ENCODE measurements at places on chromosomes 1 and 21.

- DNase-seq = no peak
These were observed 110.2 kb downstream of the IFI44 start for GRCh38 chr1:78759881-78760280.

- DNase-seq = no peak
These were observed 75.4 kb upstream of the CLDN14 start for GRCh38 chr21:36555199-36555800.

GRCh38 chr1:89820422-89821321, at the start of gene LRRC8D:
LRRC8D (plus strand) TSS chr1:89821032; CDS start chr1:89933069, 112,037 bp downstream.
- peak; percentile 91 for DNase-seq

DNA sequence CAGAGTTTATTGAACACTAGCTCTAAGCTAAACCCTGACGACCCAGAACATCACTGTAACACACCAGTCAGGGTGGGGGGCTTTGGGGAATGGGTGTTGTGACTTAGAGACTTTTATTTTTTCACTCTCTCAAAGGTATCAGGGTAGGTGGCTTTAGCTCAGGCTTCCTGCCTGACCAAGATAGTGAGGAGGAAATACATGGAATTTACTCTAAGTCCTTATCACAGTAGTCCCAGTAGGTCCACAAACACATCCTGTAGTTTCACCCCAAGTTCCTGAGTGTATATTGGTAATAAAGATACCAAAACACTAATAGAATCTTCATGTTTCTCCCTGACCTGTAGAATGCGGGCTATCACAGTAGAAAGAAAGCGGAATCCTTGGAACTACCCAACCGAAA, 15.1 kb downstream of the GJA5 start:
- DNase-seq = no peak

- no peak for DNase-seq
These were observed 27.8 kb downstream of the WNT2B start for GRCh38 chr1:112536561-112536960.

DNA sequence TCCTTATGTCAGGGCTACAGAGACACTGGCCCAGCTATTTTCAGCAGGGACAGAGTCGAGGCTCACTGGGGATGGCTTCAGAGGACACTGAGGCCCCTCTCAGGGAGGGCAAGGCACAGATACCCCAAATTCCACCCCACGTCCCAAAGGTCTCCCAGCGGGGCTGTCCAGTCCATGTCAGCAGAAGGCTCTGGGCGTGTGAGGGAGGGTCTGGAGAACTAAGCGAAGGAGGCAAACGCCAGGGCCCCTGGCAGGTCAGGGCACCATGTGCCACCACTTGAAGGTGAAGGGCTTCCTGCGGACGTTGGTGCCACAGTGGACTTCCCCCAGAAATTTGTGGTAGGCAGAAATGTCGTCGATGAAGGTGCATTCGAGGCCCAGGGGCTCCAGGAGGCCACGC, 15.0 kb upstream of the SDHB start:
- no peak for DNase-seq

- no peak for DNase-seq
These were observed 28.8 kb downstream of the TFF3 start for GRCh38 chr21:42286416-42286815.

GRCh38 chr1:219566951-219567947, 45.7 kb downstream of the ZC3H11B start:
- peak; percentile 37 for DNase-seq

- DNase-seq = peak; percentile 31
These were observed 110.6 kb downstream of the HS2ST1 start for GRCh38 chr1:87024936-87025540.

- no peak for DNase-seq
These were observed 34.1 kb downstream of the PTPRF start for GRCh38 chr1:43564551-43565348.

DNA sequence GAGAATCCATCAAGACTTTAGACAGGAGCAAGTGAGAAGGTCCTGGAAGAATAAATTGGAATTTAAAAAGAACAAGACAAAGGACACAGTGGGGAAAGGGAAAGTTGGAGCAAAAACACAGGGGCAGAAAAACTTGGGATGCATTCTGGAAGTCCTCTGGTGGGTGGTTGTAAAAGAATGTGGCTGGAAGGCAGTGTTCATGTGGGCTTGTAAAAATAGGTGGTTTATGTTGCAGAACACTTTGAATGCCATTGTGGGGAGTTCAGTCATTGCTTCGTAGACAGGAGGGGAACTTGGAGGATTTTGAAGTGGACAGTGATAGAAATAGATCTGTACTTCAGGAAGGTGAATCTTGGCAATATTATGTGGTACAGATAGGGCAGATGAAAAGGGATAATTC, 15.2 kb downstream of the KIF1B start:
- no peak for DNase-seq

GRCh38 chr1:31811605-31812004, 4.2 kb downstream of the SPOCD1 start:
- peak; percentile 88 for DNase-seq

GRCh38 chr21:34132926-34133325, 59.5 kb downstream of the MRPS6 start:
- no peak for DNase-seq

DNA sequence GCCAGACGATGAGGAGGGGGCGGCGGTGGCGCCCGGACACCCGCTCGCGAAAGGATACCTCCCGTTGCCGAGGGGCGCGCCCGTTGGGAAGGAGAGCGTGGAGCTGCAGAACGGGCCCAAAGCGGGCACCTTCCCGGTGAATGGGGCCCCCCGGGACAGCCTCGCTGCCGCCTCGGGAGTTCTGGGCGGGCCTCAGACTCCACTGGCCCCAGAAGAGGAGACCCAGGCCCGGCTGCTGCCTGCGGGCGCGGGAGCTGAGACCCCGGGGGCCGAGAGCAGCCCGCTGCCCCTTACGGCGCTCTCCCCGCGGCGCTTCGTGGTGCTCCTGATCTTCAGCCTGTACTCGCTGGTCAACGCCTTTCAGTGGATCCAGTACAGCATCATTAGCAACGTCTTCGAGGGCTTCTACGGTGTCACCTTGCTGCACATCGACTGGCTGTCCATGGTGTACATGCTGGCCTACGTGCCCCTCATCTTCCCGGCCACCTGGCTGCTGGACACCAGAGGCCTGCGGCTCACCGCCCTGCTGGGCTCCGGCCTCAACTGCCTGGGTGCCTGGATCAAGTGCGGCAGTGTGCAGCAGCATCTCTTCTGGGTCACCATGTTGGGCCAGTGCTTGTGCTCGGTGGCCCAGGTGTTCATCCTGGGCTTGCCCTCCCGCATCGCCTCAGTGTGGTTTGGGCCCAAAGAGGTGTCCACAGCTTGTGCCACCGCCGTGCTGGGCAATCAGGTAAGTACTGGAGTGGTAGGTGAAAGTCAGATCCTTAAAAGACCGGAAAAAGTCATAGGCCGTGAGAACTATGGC, 588 bp downstream of the FLVCR1 start:
- no peak for DNase-seq

- no peak for DNase-seq
These were observed 13.7 kb downstream of the PTGFRN start for GRCh38 chr1:116923421-116923820.

GRCh38 chr21:28439788-28440187, 552.9 kb downstream of the LTN1 start:
- no peak for DNase-seq

DNA sequence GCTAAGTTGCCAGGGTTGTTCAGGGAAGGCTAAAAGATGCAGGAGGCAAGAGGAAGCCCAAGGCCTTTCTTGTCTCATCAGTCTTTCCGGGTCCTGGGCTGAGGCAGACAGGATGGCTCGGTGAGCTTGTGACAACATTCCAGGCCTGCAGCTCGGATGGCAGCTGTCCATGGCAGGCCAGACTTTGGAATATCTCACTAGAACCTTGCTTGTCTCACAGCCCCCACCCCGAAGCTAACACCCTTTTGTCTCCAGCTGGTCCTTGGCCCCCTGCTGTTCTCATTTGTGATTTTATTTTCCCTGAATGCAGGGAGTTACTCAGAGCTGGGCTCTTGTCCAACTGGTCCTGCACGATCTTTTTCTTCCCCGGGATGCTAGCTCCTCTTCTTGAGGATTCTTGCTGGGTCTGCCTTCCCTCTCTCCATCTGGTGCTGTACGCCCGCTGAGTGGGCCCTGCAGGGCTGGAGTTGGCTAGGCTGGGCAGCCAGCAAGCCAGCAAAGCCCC, 477.2 kb upstream of the CAMK1G start:
- peak; percentile 10 for DNase-seq

GRCh38 chr21:33667636-33668035, 25.3 kb downstream of the ITSN1 start:
- no peak for DNase-seq

DNA sequence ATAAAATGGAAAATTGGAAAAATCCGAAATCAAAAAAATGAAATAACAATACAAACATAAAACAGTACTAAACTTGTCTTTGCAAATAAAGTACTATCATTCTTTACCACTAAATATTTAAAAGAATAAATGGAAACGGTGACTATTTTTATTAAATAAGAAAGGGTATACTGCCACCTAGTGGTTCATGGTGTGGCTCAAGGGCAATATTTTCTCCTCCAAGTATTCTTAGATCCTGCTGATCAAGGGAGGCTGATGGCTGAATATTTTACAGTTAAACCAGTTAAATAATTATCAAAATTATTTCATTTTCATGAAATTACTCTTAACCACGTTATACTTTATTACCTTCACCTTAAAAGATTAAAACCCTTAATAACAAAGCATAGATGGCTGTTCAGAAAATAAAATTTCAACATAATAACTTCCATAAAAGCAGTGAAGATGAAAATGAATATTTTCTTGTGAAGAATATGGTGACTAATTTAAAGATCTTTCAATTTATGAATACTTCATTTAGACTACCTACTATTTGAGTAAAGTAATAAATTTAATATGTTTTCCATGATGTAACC, 1793.9 kb downstream of the NCAM2 start:
- DNase-seq = peak; percentile 50

DNA sequence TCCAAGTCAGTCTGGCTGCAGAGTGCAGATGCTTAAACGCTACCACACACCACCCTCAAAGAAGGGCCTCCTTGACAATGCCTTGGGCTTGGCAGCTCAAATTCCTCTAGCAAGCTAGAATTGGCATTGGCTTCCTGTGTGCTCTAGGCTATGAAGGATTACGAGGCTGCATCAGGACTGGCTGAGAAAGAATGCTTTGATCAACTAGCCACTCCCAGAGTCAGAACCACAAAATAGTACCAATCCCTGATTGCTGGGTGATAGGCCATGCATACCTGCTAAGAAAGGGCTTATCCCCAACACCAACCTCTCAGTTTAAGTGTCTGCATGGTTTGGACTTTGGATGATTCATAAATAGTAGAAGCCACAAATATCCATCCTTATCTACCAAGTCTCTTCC, 504.9 kb downstream of the OMA1 start:
- no peak for DNase-seq

- DNase-seq = no peak
These were observed 12.8 kb upstream of the LBR start for GRCh38 chr1:225440380-225441221.

DNA sequence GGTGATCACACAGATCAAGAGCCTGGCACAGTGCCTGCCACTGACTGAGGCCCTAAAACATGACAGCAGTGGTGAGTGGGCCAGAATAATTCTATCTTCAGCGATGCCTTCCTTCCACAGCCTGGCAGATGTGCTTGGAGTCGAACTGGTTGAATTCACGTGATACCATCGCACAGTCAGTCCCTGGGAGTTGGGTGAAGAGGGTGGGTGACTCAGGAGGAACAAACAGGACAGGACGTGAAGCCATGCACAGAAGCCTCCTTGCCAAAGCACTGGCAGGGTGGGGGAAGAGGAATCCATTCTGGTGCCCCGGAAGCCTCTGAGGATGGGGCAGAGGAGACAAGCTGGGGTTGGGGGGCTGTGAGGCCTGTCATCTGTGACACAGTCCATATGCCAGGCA, 80.3 kb upstream of the WNT4 start:
- no peak for DNase-seq

GRCh38 chr1:63884486-63884885, 110.7 kb downstream of the ROR1 start:
- DNase-seq = no peak

GRCh38 chr1:70355920-70356319, 1.4 kb upstream of the ANKRD13C start:
- no peak for DNase-seq

- no peak for DNase-seq
These were observed 393.9 kb upstream of the DEPDC1 start for GRCh38 chr1:68890736-68891135.

GRCh38 chr21:25708467-25709065, 26.1 kb downstream of the ATP5PF start:
- DNase-seq = peak; percentile 14

GRCh38 chr1:235790123-235790522, 76.6 kb downstream of the LYST start:
- DNase-seq = no peak

GRCh38 chr1:233869680-233870079, 34.8 kb upstream of the SLC35F3 start:
- no peak for DNase-seq

- no peak for DNase-seq
These were observed 126.6 kb downstream of the C1orf21 start for GRCh38 chr1:184513421-184513820.

GRCh38 chr1:1730870-1731269, 6.7 kb upstream of the CDK11A start:
- DNase-seq = no peak

GRCh38 chr1:226134170-226135058, 52.1 kb downstream of the ACBD3 start:
- DNase-seq = no peak

DNA sequence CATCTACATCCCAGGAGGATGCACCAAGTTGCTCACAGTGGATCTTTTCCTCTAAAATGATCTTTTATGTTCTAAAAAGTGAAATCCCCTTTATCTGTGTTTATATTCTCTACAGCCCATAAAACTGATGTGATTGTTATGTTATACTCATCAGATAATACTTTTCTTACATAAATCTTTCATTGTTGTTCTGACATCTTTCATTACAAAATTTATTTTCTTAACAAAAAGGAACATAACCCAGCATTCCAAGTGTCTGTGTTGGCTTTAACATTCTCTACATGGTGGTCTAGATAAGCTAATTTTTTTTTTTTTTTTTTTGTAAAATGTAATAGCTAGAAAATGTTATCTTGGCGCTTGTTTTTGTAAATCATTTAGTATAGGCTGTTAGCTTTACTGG, 8.3 kb upstream of the CACYBP start:
- no peak for DNase-seq

GRCh38 chr1:53688381-53689102, 50.4 kb downstream of the GLIS1 start:
- DNase-seq = no peak

- DNase-seq = peak; percentile 94
These were observed at the start of gene CFAP410 for GRCh38 chr21:44338971-44339910. CFAP410 (minus strand) TSS chr21:44339390; CDS start chr21:44339194, 196 bp downstream.

Measured in NCI-H1105 (cell line).